Vagina (tissue), 2 donors: ENCODE measurements at places on chromosomes 1 and 21. TPM values are rescaled to one million over a fixed set of nuclear protein-coding genes. Genes with fewer than 3 reads are reported as not detected.
A peak's percentile ranks its signal among the peaks of the same experiment; 100 is the strongest.

The INTS7 gene
- total RNA-seq = 10.8 TPM

The GRIK1 gene
- 3.2 TPM for total RNA-seq

The HSPB7 gene
- 19.4 TPM for total RNA-seq

- H3K27me3 ChIP-seq = no peaks in the 10 kb centered on the region
- no peak for DNase-seq
- H3K36me3 ChIP-seq = no peaks in the 10 kb centered on the region
- no peak overlapping the region for H3K27ac ChIP-seq
- H3K4me1 ChIP-seq = no peaks in the 10 kb centered on the region
These were observed 16.6 kb downstream of the MYOG start for GRCh38 chr1:203069030-203069747.

DNA sequence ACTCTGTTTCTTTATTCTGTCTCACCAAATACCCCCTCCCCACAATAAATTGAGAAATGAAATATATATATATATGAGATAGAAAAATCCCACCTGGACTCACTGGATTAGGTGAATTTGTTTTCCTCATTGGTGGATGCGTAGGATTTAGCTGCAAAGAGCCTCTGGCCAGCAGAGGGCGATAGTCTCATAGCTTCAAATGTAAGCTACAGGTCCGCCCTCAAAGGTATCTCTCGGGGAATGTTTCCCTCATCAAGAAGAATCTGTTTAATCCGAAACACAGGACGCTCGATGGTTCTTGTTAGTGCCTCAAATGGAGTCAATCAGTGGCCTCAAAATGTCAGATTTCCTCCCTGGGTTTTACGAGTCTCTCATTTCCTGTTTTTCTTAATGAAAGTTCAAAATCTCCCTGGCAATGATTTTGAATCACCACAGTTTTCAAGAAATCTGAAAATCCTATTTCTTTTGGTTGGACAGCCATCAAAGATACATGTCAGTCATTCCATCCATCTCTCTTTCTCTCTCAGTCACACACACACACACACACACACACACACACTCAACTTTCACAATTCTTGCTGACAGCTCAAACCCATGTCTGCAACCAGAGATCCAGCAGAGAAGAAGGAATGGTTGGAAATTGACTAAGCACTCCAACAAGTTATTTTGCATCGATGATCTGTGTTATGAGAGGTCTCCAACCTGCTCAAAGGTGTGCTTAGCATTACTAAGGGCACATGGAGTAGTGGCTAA lies 13.9 kb upstream of the CAMK1G start:
- H3K4me3 ChIP-seq = no peak overlapping the region
- no peak overlapping the region for H3K27ac ChIP-seq
- H3K4me1 ChIP-seq = peaks cover 6% of the 10 kb centered on the region
- DNase-seq = no peak

DNA sequence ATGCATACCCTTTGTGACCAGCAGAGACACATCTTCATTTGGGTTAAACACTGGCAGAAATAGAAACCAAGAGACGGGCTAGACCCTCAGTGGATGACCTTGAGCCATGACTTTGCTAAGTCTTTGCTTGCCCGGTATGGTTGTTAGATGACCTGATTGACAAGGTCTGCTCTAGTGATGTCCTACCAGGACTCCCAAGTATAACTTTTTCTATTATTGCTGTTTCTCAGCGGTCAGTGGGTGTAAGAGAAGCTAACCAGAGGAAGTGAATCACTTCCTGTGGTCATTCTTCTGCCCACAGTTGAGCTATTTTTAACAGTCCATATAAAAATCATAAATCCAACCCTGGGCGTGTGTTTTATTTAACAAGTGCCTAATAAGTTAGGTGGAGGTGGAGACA lies 126.2 kb upstream of the ETS2 start:
- DNase-seq = no peak
- no peaks in the 10 kb centered on the region for H3K27me3 ChIP-seq
- no peaks in the 10 kb centered on the region for H3K4me1 ChIP-seq
- no peak overlapping the region for H3K27ac ChIP-seq

DNA sequence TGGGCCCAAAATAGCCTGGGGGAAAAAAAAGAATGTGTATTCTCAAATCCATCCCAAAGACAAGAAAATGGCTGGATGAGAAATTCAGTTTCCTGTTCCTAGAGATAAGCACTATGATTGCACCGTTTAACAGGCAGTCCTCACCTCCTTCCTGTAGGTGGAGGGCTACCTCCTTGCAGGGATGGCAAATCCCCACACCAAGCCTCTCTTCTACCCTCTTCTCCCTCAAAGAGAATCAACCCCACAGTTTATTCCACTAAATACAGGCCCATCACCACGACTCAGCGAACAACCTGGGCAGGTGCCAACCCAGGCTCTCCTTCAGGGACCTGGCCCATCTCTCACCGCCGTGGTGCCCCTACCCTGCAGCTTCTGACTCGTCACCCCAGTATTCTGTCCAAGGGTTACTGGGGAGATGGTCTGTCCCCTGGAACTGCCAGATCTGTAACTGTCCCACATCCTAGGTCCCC lies 3.4 kb upstream of the CHD5 start:
- no peaks in the 10 kb centered on the region for H3K27me3 ChIP-seq
- peaks cover 20% of the 10 kb centered on the region for H3K4me1 ChIP-seq
- H3K36me3 ChIP-seq = no peaks in the 10 kb centered on the region
- no peak overlapping the region for H3K4me3 ChIP-seq
- H3K27ac ChIP-seq = no peak overlapping the region
- DNase-seq = no peak

GRCh38 chr1:228373681-228374571 lies 32.7 kb downstream of the TRIM11 start:
- H3K36me3 ChIP-seq = no peaks in the 10 kb centered on the region
- no peak overlapping the region for H3K4me3 ChIP-seq
- DNase-seq = no peak
- no peaks in the 10 kb centered on the region for H3K27me3 ChIP-seq
- peak overlapping the region; percentile 92 for H3K27ac ChIP-seq

GRCh38 chr1:231335663-231336602 lies 1.7 kb downstream of the EXOC8 start:
- H3K27ac ChIP-seq = no peak overlapping the region
- peak overlapping the region; percentile 72 for H3K4me3 ChIP-seq
- no peaks in the 10 kb centered on the region for H3K27me3 ChIP-seq
- H3K4me1 ChIP-seq = peaks cover 67% of the 10 kb centered on the region
- H3K36me3 ChIP-seq = no peaks in the 10 kb centered on the region

GRCh38 chr1:101365878-101366277 lies 129.1 kb downstream of the S1PR1 start:
- H3K27me3 ChIP-seq = no peaks in the 10 kb centered on the region
- H3K36me3 ChIP-seq = no peaks in the 10 kb centered on the region
- peaks cover 7% of the 10 kb centered on the region for H3K4me1 ChIP-seq
- H3K4me3 ChIP-seq = no peak overlapping the region
- H3K27ac ChIP-seq = no peak overlapping the region
- no peak for DNase-seq

DNA sequence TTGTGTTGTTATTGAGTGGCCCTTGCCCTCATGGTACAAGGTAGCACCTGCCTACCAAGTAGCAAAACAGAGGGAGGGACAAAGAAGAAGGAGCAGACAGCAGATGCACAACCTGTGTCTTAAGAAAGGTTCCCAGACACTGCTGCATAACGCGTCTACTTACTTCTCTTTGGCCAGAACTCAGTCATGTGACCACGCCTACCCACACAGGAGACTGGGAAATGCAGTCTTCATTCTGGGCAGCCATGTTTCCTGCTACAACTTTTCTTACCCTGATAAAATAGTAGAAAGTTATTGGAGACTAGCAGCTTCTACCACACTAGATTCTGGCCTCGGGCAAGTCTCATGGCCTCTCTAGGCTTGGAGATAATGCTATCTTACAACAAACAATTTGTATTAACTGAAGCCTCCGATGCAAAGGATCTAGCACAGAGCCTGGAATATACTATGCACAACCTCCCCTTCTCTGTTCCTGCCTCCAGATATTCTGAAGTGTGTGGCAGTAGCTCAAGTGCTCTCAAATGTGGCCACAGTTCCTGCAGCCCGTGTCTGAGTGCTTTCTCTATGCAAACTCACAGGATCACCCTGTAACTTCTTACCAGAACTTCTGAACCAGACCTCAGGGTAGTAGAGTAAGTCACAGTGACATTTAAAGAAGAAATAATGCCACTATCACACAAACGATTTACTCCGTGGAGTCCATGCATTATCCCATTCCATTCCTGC lies 34.1 kb upstream of the BTG2 start:
- no peak overlapping the region for H3K4me3 ChIP-seq
- peak; percentile 87 for DNase-seq
- H3K27ac ChIP-seq = no peak overlapping the region
- no peaks in the 10 kb centered on the region for H3K36me3 ChIP-seq
- peaks cover 45% of the 10 kb centered on the region for H3K4me1 ChIP-seq

DNA sequence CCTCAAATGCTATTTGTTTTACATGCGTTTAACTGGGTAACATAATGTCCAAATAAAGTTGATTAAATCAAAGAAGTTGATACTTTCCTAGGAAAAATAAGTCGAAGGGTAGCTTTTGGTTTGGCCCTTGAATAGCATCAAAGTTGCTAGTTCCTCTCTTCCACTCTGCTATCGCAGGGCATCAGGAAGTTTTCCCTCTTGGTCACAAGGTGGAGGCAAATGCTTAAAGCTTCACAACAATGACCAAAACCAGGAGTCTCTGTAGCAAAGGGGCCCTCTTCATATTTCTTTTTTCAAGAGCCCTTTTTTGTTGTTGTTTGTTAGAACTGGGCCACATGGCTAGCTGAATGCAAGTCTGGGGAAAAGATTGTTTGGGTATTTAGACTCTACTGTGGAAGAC lies 668.4 kb downstream of the KCNT2 start:
- no peak overlapping the region for H3K27ac ChIP-seq
- no peaks in the 10 kb centered on the region for H3K36me3 ChIP-seq
- no peaks in the 10 kb centered on the region for H3K27me3 ChIP-seq
- DNase-seq = no peak
- no peaks in the 10 kb centered on the region for H3K4me1 ChIP-seq

DNA sequence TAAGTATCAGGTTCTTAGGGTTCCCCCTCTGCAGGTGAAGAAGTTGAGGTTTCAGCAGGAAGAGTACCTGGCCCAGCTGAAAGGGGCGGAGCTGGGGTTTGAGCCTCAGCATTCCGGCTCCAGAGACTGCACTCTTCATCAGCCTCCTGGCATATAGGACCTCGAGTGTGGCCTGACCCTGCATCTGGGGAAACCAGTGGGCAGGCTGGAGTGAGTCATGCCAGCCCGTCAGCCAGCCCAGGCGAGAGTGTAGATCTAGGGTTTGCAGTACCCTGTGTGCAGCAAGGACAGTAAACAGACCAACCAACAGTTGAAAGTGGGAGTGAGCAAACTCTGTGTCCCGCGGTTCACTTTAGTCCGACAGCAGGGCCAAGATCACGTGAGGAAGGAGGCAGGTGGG lies 14.1 kb downstream of the MFSD2A start:
- DNase-seq = no peak
- no peaks in the 10 kb centered on the region for H3K27me3 ChIP-seq
- no peak overlapping the region for H3K4me3 ChIP-seq

DNA sequence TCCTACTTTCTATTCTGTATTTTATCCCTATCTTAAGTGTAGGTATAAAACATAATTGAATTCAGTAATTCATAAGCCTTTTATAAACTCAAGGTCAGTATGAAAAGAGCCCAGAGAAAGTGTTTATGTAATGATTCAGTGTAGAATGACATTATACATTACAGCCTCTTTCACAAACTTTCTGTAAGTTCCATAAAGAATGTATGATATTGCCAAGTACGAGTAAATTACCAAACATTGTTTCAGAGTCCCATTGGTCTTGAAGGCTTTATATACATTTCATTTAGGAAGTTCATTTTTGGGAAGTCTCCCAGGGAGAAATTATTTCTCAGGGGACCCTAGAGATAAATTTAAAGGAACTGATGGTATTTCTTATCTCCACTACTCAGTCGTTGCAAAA lies 37.8 kb upstream of the VAMP3 start:
- no peak overlapping the region for H3K4me3 ChIP-seq
- no peaks in the 10 kb centered on the region for H3K27me3 ChIP-seq
- no peaks in the 10 kb centered on the region for H3K36me3 ChIP-seq

GRCh38 chr1:244064621-244065020 lies 13.5 kb downstream of the ZBTB18 start:
- no peaks in the 10 kb centered on the region for H3K36me3 ChIP-seq
- DNase-seq = no peak
- H3K4me3 ChIP-seq = no peak overlapping the region
- H3K27ac ChIP-seq = no peak overlapping the region
- H3K4me1 ChIP-seq = no peaks in the 10 kb centered on the region
